HCT116 (cell line): ENCODE measurements at places on chromosomes 6 and 20. TPM values are rescaled to one million over a fixed set of nuclear protein-coding genes. Genes with fewer than 3 reads are reported as not detected.
A peak's percentile ranks its signal among the peaks of the same experiment; 100 is the strongest.

The AGPAT4 gene
- 15.5 TPM for total RNA-seq

The ZFP57 gene
- total RNA-seq: not detected

GRCh38 chr20:62677678-62678077 lies 31.0 kb upstream of the NTSR1 start:
- no peak for DNase-seq

- no peak for DNase-seq
Measured at GRCh38 chr20:4729265-4729664, 7.6 kb downstream of the PRND start.

DNA sequence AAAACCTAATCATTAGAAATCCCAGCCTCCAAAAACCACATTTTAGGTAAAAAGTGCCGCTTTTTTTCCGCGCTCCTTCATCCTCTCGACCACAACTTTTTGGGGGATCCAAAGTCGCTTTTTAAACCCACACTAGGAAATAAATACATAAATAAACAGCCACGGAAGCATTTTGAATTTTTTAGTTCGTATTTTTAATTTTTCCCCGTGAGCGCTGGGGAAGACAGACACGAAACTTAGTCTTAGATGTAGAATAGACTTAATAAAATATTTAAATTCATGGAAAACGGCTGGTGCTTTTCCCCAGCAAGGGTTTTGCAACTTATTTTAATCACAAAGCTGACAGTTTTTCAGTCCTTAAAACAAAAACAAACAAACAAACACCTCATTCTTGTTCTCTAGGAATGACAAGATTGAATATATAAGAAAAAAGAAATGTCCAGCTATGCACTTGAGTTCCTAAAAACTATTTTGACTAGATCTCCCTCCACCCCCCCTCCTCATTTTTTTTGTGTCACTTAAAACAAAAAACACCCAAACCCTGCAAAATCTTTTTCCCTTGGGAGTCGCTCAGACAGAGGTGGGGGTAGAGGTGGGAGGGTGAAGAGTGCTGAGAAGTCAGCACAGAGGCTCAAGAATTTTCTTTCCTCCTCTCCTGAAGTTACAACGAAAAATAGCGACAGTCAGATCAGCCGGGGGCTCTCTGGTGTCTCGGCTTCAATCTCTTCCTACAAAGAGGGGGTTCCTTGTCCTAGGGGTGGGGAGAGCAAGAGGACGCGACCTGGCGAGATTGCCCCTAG lies 43.4 kb upstream of the SUPT3H start:
- no peak for DNase-seq

- DNase-seq: peak; percentile 79
Measured at GRCh38 chr20:9978397-9979004, 56.3 kb upstream of the ANKEF1 start.

- DNase-seq: no peak
Measured at GRCh38 chr6:80449726-80450125, 343.3 kb downstream of the BCKDHB start.

DNA sequence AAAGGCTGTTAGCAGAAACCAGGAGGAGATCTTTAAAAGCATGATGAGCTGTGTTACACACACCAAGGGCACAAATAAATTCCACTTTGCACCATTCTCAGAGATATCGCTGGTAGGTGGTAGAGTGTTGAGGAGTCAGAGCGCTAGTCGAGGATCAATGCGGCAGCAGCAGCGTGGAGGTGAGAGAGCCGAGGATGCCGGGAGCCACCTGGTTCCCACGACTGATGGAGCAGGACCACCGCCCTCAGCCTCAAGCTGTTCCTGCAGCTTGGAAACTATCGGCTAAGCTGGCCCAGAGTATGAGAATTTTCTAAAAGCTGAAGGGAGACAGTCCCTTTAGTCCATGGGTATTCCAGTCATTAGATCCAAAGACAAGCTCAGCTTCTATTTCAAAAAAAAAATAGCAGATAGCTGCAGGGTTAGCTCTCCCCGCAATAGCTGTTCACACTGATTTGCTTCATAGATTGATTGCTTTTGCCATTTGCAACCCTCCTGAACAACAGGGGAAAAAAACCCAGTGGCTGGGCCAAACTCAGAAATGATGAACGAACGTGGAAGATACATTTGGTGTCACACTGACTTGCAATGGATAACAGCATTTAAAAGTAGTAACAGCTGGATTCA lies 106.2 kb downstream of the LCA5 start:
- no peak for DNase-seq

DNA sequence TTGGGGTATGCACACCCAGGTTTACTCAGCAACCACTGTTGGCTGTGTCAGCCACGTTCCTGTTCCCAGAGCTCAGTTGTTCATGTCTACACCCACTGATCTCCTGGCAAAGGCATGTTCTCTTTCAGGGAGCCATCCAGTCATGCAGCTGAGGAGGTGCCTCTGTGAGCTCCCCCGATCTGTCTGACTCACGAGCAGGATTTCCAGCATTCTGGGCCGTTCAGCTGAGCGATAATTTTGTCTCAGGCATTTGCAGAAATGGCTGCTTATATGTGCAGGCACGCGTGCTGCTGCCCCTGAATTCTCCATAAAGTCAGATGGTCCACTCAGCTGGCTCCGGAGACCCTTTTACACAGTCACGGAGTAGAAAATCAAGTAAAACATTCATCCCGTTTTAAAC lies 78.4 kb upstream of the IYD start:
- DNase-seq: no peak
